Eye (tissue), 1 donor: ENCODE measurements at places on chromosomes 6 and 20.

DNA sequence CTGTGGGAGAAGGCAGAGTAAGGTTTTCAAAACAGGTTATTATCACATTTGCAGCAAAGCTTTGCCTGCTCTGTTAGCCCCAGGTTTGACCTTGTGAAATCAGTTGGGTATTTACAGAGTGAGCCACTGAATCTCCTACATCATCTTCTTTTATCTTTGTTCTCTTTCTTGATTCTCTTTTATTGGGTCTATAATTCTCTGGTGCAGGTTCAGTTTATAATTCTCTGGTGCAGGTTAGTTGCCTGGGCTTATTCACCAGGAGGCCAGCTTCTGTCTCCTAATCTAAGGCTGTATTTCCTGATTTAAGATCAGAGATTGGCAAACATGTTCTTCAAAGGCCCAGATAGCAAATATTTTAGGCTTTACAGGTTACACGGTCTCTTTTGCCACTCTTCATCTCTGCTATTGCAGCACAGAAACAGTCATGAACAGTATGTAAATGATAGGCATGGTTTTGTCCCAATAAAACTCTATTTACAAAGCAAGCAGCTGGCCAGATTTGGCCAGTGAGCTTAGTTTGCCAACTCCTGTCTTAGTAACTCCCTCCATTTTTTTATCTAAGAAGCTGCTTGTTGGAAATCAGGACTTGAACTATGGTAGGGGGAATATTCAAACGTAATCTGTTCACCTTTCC is 205.0 kb upstream of the RIMS1 start:
- DNase-seq: no peak

DNA sequence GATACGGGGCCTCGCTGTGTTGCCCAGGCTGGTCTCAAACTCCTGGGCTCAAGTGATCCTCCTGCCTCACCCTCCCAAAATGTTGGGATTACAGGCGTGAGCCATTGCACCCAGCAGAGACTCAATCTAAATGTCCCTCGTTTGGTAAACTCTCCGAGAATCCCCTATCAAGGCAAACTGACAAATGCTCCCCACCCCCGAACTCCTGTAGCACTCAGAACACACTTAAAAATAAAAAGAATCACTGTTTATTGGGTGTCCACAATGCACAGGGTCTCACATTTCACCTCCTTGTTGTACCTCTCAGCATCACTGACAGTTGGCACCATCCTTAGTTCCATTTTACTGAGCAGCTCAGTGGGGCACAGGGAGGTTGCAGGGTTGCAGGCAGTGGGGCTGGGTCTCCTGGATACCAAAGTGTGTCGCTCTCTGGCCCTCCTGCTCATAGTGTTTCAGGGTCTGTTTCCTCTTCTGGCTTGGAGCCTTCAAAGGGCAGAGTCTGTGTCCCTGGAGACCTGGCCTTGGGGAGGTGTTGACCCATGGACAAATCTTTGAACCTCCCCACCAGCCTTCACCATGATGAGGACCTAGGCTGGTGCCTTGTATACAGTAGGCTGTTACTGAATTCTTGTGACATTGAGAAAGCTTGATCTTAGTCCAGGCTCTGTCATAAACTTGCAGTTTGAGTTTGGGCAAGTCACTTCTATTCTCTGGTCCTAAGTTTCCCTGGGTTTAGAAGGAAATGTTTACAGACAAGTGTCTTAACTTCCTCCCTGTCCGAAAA is 8.5 kb upstream of the SRC start:
- no peak for DNase-seq

- no peak for DNase-seq
Observed at GRCh38 chr6:62570372-62570771, 284.3 kb upstream of the KHDRBS2 start.

- DNase-seq: no peak
Observed at GRCh38 chr6:140285471-140285870, 911.0 kb upstream of the CITED2 start.

DNA sequence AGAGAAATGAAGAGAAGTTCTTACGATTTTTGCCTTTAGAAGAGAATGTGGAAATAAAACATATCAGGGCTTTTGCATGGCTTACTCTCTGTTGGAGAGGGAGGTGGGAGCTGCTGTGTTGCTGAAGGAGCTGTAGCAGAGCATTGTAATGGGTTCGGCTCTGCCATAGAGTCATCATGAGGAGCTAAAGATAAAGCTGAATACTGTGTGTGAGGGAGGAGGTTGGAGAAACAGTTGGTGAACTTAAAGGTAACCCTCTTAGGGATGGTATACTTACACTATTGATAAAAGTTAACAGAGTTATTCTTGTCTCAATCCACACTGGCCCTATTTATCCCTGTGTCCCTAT is 34.8 kb downstream of the CTNNBL1 start:
- DNase-seq: no peak

GRCh38 chr6:6629402-6629801 is 40.9 kb downstream of the LY86 start:
- peak; percentile 46 for DNase-seq

- no peak for DNase-seq
Observed at GRCh38 chr6:80454661-80455365, 348.3 kb downstream of the BCKDHB start.

GRCh38 chr6:155177363-155177961 is 86.4 kb upstream of the CLDN20 start:
- DNase-seq: peak; percentile 91

DNA sequence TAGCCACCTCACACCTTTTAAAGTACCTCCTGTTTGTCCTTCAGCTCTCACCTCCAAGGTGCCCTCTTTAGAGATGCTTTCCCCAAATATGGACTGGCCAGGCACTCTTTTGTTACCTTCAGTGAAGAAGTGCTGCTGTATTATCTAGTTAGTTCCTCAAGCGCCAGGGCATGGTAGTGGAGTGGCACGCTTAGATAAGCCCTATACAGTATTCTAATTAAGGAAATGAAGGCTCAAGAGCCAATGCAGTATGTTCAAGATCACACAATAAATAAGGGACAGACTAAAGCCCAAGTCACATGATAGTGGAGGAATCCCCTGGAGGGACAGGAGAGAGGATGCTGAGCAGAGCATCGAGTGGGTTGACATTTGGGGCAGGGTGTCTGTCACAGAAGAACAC is 28.5 kb upstream of the GFOD1 start:
- DNase-seq: no peak

GRCh38 chr6:101393251-101393828 is at the start of gene GRIK2:
GRIK2 (plus strand) TSS chr6:101393708.
- DNase-seq: peak; percentile 85

GRCh38 chr6:42239333-42239732 is 21.7 kb upstream of the MRPS10 start:
- peak; percentile 28 for DNase-seq

- DNase-seq: no peak
Observed at GRCh38 chr6:4977468-4977867, 26.4 kb downstream of the RPP40 start.

GRCh38 chr6:166275714-166276166 is 32.5 kb downstream of the PRR18 start:
- DNase-seq: peak; percentile 86

DNA sequence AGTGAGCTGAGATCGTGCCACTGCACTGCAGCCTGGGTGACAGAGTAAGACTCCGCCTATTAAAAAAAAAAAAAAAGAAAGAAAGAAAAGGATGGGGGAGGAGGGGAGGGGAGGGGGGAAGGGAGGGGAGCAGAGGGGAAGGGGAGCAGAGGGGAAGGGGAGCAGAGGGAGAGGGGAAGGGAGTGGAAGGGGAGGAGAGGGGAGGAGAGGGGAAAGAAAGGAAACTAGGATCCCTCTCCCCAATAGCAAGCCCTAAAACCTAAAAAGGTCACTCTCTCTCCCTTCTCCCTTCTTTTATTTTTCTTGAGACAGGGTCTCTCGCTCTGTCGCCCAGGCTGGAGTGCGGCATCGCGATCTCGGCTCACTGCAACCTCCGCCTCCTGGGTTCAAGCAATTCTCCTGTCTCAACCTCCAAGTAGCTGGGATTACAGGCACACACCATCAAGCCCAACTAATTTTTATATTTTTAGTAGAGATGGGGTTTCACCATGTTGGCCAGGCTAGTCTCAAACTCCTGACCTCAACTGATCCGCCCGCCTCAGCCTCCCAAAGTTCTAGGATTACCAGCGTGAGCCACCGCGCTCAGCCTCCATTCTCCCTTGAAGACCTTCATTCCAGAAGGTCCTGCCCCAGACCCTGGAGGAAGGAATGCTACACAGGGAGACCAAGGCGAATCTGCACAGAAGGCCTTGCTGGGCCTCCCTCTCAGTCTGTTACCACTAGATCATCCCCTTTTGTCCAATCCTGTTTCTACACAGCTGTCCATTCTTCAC is 45.8 kb upstream of the PIM1 start:
- DNase-seq: no peak
